ENCODE measurements at places on chromosomes 3 and 15. TPM values are rescaled to one million over a fixed set of nuclear protein-coding genes. Genes with fewer than 3 reads are reported as not detected.

The FEZF2 gene
- not detected for total RNA-seq

The UBAP1L gene
- 1.3 TPM for total RNA-seq

The GOLGA8T gene
- 0.13 TPM for total RNA-seq

The AMIGO3 gene
- not detected for total RNA-seq

The PLSCR5 gene
- total RNA-seq: not detected

The EFHB gene
- 0.26 TPM for total RNA-seq

The CIP2A gene
- total RNA-seq: 0.79 TPM
